ENCODE measurements at places on chromosomes 3 and 15.

- DNase-seq: no peak
Measured at GRCh38 chr3:182954553-182955235, 25.6 kb downstream of the DCUN1D1 start.

GRCh38 chr15:80849308-80849707 is 70.1 kb downstream of the CEMIP start:
- DNase-seq: no peak

- DNase-seq: no peak
Measured at GRCh38 chr3:88785841-88786240, 321.6 kb upstream of the EPHA3 start.

DNA sequence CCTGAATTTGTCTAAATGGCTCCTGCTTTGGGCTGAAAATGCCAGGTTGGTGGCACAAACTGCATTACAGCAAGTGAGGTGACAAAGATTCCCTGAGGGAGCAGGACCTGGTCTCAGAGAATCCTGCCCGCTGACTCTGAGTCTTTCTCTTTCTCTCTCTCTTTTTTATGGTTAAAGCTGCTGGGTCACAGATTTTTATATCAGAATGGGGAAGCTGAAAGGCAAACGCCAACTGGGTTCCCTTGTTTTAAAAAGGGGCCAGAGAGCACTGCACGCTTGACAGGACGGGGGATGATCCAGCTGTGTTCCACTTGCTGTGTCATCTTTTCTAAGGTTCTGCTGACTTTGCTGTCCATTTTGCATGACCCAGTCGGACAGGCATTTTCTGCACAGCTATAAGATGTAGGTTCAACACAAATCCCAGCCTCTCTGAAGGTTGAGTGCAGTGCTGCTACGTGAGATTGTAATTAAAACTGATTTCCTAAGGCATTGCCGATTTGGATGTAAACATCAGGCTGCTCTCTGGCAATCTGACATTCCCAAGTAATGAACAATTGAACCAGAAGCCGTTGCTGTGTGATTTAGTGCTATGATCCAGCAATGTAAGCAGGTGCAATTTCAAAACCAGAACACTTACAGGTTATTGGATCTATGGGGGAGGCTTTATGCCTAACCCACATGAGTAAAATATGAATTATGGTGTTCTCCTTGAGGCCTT is 25.8 kb downstream of the ARHGEF3 start:
- no peak for DNase-seq

DNA sequence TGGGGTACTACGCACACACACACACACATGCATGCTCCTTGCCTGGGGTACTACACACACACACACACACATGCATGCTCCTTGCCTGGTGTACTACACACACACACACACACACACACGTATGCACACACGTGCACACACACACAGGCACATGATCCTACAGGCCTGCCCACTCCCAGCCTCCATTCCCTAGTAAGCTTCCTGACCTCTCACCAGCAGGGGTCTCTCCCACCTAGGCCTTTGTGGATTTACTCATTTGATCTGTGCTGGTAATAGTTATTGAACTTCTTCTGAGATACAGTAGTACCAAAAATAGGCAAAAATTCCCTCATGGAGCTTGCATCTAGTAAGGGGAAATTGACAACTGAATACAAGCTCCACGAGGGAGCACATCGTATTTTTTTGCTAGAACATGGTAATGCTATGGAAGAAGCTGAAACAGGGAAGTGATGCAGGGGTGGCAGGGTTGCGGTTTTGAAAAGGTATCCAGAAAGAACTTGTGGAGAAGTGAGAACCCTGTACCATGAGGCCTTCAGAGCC is 19.1 kb downstream of the TTC21A start:
- DNase-seq: no peak

- DNase-seq: no peak
Measured at GRCh38 chr3:14512281-14512941, 27.7 kb downstream of the GRIP2 start.

DNA sequence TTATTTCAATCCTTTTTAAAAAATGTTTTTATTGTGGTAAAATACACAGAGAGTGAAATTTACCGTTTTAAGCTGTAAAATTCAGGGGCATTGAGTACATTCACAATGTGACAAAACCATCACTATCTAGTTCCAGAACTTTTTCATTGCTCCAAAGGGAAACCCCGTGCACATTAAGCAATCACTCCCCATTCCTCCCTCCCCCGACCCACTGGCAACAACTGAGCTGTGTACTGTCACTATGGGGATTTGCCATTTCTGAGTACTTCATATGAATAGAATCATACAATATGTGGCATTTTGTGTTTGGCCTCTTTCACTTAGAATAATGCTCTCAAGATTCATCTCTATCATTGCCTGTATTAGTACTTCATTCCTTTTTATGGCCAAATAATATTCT is 45.5 kb upstream of the BOC start:
- DNase-seq: no peak

DNA sequence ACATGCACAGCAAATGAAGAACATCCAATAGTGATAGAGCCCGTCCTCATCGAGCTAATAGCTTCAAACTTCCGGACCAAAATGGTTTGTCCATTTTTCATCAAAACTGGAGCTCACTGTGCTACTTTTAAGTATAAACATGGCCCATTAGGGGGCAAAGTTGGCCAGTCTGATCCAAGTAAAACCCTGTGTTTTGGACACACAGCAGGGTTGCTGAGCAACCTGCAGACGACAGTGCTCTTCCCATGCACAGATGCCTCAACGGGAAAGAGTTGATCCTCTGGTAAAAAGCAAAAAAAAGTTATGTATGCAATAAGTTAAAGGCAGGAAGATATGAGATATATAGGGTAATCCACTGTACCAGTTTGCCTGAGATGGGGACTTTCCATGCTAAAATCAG is 244.0 kb upstream of the THBS1 start:
- DNase-seq: no peak

DNA sequence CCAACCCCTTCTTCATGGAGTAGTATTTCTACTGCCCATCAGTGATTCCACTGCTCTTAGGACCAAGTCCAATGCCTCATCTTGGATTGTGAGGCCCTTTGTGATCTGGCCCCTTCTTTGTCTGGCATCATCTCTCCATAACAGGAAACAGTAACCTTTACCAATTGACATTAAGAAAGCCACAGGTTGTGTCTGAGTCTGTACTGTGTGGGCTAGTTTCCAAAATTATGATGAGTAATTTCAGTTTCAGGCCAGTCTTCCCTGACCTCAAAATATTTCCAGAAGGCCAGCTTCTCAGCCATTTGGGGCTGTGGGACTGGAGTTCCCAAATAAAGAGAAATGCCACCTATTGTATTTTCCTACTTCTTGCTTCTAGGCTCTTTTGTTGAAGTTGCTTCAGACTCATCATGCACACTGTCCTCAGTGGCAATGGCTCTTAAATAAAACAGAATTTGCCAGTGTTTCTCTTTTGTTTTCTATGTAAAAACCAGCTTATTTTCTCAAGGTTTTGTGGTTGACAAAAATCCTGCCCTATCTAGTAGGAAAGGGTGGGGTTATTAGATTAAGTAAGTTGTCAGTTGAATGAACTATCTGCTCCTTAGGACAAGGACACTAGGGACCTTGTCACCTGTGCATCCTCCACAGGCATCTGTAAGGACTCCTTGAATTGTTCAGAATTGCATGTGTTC is 47.0 kb upstream of the ACKR4 start:
- DNase-seq: no peak

DNA sequence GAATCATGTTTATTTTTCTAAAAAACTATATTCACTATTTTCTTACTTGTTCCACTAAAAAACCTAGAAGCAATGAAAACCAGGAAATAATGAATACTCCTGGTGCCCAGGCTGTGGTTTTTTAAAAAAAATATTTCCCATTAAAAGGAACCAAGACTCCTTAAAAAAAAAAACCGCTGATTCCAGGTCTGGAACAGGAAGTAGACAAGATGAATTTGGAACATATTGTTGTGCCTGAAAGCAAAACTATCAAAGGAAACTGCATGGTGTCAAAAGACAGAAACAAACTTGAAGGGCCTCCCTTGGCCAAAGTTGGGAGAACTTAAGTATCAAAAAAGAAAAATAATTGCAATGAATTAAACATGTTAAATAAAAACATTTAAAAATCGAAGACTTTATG is 245.3 kb upstream of the P2RY1 start:
- DNase-seq: no peak

DNA sequence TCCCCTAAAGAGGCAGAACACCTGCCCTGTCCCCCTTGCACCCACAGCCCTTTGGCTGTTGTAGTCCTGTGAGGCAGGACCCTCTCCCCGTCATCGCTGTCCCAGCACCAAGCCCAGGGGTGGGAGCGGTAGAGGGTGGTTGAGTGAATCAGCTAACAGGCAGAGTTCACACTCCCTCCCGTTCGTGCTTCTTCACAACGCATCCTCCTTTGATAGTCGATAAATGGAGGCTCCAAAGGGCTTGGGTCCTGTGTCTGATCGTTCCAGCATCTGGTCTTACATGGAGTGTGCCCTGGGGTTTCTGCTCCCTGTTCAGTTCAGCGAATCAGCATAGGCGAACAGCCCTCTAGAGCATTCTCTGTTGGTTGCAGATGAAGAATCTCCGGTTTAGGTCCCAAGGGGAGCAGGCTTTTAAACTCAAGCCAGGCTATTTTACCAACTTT is 820 bp upstream of the HMCES start:
- DNase-seq: no peak

DNA sequence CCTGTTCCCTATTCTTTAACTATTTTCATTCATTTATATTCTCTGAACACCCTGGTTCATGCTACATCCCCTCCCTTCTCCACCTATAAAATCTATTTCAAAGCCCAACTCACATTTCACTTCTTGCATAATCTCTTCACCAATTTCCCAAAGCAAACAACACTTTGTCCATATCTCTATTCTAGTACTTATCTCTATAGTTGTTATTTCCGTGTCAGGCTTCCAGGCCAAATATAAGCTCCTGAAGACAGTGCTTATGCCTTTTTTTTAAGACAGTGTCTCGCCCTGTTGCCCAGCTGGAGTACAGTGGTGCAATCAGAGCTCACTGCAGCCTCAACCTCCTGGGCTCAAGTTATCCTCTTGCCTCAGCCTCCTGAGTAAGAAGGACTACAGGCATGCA is 43.6 kb downstream of the DNAH12 start:
- no peak for DNase-seq

- DNase-seq: no peak
Measured at GRCh38 chr3:171251835-171252234, 208.4 kb downstream of the TNIK start.

DNA sequence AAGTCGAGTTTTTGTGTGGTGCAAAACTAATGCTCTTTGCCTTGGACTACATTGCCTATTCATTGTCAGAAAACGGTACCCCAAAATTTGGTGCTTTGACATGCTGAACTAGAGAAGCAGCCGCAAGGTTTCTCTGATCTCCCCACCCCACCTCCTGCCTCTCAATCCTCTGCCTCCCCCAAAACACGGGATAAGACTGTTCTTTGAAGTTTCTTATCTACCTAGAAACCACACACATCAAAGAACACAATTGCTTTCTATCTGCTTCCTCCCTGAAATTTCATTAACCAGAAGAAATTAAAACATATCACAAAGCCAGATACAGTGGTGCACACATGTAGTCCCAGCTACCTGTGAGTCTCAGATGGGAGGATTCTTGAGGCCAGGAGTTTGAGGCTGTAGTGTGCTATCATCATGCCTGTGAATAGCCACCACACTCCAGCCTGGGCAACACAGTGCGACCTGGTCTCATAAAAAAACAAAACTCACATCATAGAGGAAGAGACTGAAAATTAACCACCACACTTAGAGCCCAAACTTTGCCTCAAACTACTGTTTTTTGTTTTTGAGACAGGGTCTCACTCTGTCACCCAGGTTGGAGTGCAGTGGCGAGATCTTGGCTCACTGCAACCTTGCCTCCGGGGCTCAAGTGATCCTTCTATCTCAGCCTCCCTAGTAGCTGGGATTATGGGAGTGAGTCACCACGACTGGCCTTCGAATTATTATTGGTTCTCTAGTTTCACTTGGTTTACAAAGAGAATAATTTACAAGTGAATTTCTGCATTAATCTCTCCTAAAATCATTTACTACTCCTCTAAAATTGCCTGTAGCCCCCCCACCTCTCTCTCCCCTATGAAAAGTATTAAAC is 2.7 kb upstream of the PCNP start:
- no peak for DNase-seq

DNA sequence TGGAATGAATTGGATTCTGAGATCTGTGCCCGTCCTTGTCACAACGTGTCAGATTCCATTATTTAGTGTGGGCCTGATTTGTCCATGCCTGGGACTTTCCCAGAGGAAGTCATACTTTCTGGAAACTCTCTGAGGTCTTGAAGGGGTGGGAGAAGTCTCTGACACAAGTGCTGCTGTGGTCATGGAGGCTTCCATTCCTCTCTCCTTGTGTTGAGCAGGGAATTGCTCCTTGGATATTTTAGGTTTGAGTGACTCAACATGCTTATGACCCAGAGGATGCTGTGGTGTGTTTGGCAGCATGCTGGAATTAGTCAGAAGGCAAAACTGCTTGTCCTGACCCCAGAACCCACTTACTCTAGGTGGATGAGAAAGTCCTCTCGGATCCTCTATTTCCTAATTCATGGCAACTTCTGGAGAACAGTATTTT is 132.1 kb downstream of the LPP start:
- DNase-seq: no peak

- no peak for DNase-seq
Measured at GRCh38 chr3:72625602-72626337, 222.5 kb downstream of the SHQ1 start.

- no peak for DNase-seq
Measured at GRCh38 chr3:31027914-31028313, 133.5 kb upstream of the GADL1 start.

- DNase-seq: no peak
Measured at GRCh38 chr3:82376883-82377282, 615.4 kb upstream of the GBE1 start.

GRCh38 chr3:15934389-15935195 is 136.8 kb upstream of the ANKRD28 start:
- no peak for DNase-seq

DNA sequence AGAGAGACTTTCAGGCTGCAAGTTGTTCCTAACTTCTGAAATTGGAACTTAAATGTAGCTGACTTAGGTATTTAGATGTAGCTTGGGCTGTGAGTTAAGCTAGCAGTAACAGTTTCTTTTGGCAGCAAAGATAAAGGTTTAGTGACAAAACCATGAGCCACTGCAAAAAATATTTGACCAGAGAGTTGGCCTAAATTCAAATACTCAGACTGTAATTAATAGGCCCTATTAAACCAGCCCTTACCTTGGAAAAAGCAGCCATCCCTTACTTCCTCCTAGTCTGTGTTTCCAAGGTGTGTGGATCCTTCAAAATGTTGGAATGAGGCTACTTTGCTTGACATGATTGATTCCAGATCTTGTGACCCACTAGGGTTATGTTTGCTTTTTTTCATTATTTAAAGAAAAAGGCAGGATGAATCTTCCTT is 8.2 kb downstream of the TPM1 start:
- DNase-seq: no peak

GRCh38 chr15:60469893-60470641 is 8.9 kb downstream of the ICE2 start:
- no peak for DNase-seq

DNA sequence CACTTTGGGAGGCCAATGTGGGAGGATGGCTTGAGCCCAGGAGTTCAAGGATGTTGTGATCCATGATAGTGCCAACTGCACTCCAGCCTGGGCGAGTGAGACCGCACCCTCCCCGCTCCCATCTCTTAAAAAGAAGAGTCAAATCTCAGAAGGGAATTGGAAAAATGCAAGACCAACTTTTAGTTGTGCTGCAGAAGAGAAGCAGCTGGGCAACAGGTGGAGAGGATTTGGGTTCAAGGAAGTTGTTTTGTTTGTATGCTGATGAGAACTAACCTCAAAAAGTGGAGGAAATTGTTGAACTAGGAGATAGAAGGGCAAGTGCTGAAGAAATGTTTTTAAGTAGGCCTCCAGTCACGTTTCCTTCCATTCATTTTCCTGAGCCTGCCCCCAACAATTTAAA is 12.8 kb upstream of the PDCD7 start:
- no peak for DNase-seq

- DNase-seq: no peak
Measured at GRCh38 chr3:190318666-190319065, 3.6 kb downstream of the CLDN1 start.

All from stimulated activated CD8-positive, alpha-beta memory T cell treated with anti-CD3 and anti-CD28 coated beads, Interleukin-7, amount 100 ng/mL, for 24 hours (primary cell).